ENCODE measurements at places on chromosomes 7 and 10.

GRCh38 chr7:1049006-1049741 is 4.8 kb downstream of the GPR146 start:
- DNase-seq: no peak

DNA sequence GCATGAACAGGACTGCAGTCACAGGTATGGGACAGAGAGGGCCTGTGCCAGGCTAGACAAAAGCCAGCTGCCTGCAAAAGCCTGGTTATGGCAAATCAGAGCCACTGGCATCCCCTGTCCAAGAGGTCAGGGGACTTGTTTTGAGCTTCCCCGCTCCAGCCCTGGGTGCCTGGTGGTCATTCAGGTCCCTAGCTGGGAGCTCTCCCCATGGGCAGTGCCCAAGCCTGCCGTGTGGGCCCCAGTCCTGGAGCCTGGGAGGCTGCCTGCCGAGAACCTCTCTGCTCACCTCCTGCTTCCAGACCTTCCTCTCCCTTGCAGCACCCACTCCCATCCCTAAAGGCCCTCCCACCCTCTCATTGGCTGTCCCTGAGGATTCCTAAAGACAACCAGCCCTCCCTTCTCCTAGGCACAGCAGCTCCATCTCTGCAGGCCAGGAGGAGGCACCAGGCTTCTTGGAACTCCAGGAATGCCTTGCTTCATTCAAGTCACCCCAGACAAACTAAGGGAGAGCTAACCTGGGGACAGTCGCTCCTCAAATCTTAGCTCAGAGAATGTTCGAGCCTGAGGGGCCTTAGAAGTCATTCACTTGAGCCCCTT is 150.6 kb downstream of the C10orf105 start:
- DNase-seq: no peak

- DNase-seq: no peak
Measured at GRCh38 chr10:33703501-33704213, 369.2 kb upstream of the NRP1 start.

GRCh38 chr7:28956608-28957063 is 1.5 kb downstream of the TRIL start:
- DNase-seq: peak; percentile 52

- DNase-seq: no peak
Measured at GRCh38 chr10:112535531-112535951, 88.5 kb downstream of the VTI1A start.

Data from kidney capillary endothelial cell (primary cell).